ENCODE measurements at places on chromosomes 4 and X.

GRCh38 chrX:9433596-9433995 lies 31.3 kb upstream of the TBL1X start:
- DNase-seq = no peak

DNA sequence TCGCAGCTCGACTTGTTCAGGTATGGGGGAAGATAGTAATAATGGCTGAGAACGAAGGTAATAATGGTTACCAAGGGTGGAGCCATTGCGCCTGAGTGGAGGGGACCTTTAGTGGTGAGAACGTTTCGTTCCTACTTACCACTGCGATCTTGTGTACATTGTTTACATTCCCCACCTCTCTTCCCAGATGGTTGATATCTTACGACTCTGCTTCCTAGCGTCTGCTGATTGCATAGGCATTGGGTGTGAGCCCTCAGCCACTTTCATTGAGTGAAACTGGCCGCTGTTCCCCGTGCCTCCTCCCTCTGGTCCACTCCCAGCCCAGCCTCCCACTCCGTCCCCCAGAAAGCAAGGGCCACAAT lies 850 bp downstream of the IGBP1 start:
- no peak for DNase-seq

- DNase-seq = no peak
Measured at GRCh38 chrX:40172401-40173142, 74.8 kb upstream of the BCOR start.

DNA sequence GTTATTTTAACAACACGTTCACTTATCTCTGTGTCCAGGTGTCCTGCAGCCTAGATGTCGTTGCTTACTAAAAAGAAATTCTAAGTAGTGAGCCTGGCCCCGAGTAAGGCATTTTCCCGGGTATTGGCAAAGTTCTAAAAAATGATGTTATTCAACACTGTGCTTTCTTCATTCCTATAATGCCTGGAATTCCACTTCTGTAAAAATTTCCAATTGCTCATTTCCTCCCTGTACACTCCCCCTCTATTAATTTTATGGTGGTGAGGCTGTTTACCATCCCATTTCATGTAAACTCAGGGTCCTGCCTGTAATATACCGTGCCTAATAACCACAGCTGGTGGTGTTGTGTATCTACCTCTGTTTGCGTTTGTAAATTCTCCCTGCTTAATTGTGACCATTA lies 14.2 kb downstream of the BST1 start:
- no peak for DNase-seq
